NCI-H1048 (cell line): ENCODE measurements at places on chromosomes 16 and 17.

GRCh38 chr17:61759362-61759761 is 104.0 kb downstream of the BRIP1 start:
- no peak for DNase-seq

DNA sequence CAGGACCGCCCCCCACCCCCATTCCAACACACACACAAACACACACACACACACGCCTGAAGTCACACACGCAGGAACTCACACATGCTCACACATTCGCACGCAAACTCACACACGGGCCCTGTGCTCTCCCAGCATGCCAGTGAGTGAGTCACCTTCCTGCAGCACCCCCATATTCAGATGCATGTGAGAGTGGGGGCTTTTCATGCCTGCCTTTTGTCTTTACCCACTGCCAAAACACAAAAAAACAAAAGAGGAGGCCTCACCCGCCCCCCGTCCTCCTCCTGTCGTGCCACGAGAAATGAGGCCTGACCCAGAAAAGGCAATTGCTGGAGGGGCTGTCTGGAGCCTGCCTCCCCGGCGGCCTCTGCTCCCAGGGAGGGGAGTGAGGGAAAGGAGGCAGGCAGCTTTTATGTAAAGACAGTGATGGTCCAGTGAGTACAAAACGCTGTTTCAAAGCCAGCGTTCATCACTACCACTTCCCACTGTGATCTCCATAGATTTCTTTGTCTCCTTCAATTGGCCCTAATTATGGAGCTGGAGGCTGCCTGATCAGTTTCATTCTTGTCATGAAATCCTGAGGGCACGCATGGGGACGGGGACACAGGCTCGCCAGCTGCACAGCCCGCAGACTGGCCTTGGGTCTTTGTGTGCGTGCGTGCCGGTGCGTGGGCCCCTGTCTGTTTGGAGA is 29.5 kb upstream of the GSE1 start:
- DNase-seq: no peak

GRCh38 chr17:66892246-66892645 is 57.3 kb downstream of the CACNG5 start:
- DNase-seq: no peak

DNA sequence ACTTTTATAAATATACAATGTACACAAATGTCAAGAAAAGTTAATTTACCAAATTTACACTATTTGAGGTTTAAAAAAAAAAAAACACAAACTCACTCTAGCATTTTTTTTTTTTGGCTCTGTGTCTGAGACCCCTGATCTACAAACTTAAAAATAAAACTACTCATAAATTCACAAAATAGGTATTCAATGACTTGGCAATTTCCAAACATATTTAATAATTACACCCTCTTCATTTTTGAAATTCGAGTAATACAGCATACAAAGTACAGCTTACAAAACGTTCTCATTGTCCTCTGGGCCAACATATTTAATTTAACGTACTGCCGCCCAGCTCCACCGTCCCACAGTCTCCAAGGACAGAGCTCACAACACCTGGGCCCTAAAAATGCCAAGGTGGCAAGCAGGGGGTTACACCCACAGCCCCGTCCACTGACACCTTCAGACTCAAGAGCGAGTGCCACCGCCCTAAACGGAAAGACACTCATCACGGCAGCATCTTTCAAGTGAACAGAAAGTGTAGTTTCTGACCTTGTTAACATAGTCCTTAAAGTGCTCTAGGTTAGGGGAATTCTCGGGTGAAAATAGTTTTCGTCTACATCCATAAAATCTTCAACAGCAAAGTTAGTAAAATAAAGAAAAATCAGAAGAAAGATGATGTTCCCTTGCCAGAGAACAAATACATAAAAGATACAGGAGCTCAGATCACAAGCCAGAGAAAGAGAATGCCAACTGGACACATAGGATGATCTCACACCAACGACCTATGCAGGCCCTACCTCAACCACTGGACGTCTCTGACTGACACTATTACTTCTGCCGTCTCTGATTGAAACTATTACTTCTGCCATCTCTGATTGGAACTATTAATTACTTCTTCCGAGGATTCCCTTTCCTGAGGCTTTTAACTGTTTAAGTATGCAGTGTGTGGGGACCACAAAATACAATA is 4.2 kb downstream of the ADCY9 start:
- no peak for DNase-seq

GRCh38 chr17:3880983-3881382 is 11.9 kb downstream of the CAMKK1 start:
- no peak for DNase-seq

GRCh38 chr16:57618296-57619132 is 9.9 kb upstream of the ADGRG1 start:
- DNase-seq: no peak
